ENCODE measurements at places on chromosomes 4 and X. TPM values are rescaled to one million over a fixed set of nuclear protein-coding genes. Genes with fewer than 3 reads are reported as not detected.

DNA sequence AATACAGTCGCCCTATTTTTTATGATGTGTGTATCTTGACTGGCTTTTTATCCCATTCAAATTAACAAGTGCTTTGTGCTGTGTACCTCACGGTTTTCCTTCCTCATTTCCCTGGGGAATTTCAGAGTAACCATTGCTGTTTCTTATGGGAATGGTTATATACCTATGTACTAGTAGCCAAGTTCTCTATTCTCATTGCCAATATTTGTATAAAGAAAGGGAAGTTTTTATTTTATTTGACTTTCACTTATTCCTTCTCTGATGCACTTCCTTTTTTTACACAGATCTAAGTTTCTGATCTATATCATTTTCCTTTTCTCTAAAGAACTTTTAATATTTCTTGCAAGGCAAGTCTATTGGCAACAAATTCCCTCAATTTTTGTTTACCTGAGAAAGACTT, 181.3 kb downstream of the SOWAHB start:
- DNase-seq = no peak

DNA sequence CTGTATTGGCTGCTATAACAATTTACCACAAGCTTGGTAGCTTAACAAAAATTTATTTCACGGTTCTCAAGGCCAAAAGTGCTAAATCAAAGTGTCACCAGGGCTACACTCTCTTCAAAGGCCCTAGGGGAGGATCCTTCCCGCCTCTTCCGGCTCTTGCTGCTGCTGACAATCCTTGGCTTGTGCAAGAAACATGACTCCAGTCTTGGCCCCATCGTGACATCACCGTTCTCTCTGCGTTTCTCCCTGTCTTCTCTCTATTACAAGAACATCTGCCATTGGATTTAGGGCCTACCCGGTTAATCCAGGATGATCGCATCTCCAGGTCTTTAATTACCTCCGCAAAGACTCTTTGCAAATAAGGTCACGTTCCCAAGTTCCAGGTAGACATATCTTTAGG, 10.4 kb upstream of the CLCN4 start:
- no peak for DNase-seq

ATP2B3 gene
- not detected for total RNA-seq

DNA sequence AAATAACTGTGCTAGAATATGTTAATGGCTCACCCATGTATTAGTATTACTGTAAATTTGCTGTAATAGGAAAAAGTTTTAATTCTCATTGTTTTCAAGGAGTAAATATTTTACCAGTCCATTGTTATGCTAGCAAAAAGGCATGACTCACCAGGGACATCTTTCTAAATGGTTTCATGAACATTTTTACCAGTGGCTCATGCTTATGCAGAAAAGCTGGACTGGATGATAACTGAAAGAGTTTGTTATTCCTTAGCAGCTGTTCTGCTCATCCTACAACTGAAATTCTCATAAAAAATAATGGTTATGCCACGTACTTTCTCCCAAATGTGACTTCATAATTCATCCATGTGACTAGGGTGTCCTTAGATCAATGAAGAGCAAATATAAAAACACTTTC, 111.9 kb upstream of the PCDH18 start:
- DNase-seq = no peak

GRCh38 chrX:83860846-83861245, at the start of gene CYLC1:
Gene CYLC1 (plus strand): TSS chrX:83861146. CDS start chrX:83861183, 37 bp downstream.
- DNase-seq = no peak

EGFL6 gene
- total RNA-seq = 5.0 TPM

GRCh38 chr4:67922697-67923096, 38.9 kb upstream of the TMPRSS11D start:
- no peak for DNase-seq

DNA sequence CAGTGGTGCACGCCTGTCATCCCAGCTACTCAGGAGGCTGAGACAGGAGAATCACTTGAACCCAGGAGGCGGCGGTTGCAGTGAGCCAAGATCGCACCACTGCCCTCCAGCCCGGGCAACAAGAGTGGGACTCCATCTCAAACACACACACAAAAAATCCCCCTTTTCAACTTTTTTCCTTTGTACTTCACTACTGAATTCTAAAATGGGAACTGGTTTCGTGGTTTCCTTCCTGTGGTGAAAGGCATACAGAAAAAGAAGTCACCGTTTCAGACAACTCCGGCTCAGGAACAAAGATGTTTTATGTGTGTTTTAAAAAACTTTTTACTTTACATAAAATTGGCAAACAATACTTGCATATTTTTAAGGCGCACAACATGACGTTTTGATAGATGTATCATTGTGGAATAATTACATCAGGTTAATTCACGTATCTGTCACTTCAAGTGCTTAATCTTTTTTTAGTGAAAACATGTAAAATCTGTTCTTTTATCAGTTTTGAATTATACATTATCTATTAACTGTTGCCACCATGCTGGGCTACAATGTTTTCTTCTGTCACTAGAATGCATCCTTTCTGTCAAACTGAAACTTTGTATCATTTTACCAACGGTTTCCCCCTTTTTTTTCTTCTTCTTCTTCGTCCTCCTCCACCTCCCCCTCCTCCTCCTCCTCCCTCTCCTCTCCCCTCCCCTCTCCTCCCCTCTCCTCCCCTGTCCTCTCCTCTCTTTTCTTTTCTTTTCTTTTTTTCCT, 186.0 kb downstream of the CRLF2 start:
- no peak for DNase-seq

GRCh38 chrX:132842460-132843238, 115.8 kb downstream of the HS6ST2 start:
- DNase-seq = no peak

- DNase-seq = no peak
Observed at GRCh38 chr4:54065282-54066087, 1.1 kb upstream of the CHIC2 start.

CHIC2 gene
- total RNA-seq = 15.2 TPM

USP17L13 gene
- total RNA-seq = not detected

DNA sequence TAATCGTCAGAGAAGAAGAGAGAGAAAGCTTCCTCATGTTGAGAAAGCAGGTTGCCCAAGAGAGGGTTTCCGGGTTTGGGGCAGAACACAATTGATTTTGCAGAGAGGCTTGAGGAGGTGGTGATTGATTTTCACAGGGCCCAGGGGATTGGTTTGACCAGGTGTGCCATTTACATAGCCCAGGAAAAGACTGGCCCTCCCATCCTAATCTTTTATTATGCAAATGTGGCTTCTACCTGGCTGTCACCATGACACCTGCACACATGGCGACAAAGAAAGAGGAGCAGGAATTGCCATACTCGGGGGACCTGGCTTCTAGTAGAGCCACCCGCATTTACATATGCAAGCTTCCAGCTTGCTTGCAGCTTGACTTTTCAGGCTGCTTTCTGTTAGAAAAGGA, 405.3 kb downstream of the PPP4R3C start:
- DNase-seq = no peak

EDNRA gene
- total RNA-seq = not detected

GRCh38 chr4:182625193-182625592, 292.0 kb downstream of the DCTD start:
- DNase-seq = no peak

DNA sequence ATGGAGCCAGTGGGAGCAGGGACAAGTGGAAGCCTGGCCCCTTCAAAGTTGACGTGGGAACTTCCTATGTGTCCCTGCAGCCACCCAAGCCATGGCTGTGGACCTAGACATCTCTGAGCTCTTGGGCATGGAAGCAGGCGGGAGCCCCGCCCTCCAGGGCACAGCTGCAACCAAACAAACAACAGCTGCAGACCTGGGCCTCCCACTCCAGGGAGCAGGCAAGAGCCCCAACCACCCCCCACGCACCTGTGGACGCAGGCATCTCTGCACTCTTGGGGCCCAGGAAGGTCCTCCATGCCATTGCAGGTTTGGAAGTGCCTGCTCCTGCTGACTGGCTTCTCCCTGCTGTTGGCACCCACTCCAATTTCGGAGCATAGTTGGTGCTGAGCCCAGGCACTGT, 118.6 kb downstream of the ZMAT1 start:
- DNase-seq = no peak

DNA sequence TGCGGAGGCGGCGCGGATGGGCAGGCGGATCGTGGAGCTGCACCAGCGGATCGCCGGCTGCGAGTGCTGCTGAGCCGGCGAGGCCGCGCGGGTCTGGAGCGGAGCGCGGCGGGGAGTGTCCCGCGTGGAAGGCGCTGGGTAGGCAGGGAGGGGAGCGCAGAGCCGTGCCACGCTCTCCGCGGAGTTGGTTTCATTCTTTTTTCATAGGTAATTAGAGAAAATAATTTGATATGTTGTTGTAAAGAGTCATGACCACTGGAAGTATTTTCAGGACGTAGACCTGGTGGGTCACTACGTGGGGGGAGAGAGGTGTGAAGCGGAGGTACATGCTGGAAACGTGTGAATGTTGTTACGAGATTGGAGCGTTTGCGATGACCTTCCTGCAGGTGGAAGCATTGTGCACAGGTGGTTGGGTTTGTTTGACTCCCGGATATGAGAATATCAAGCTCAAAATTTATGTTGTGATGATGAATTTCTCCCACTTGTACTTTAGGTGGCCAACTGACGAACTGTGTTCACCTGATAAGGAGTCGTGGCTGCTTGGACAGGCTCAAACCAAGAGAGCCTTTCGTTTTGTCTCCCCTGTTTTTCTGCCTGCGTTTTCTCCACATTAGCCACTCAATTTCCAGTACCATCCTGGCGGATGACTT, 19.1 kb upstream of the S100P start:
- DNase-seq = no peak

NRK gene
- not detected for total RNA-seq

DMP1 gene
- total RNA-seq = not detected

UGT2B10 gene
- total RNA-seq = not detected

DNA sequence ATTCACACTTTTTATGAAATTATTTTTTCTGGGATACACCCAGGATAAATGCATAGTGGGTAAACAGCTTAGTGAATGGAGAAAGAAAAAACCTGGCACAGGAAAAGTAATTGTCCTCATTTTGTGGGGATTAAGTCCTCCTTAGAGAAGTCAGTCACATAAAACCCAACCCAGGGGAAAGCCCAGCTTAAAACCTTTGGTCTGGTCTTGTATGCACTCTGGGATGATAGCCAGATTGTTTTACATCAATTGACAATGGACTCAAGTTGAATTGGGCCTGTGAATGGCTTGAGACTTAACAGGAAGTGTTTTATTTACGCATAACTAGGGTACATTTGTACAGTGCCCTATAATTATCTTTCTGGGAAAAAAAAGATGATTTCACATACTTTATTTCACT, 561.3 kb upstream of the GRIA3 start:
- no peak for DNase-seq

- no peak for DNase-seq
Observed at GRCh38 chr4:24754571-24754970, 40.8 kb upstream of the SOD3 start.

THAP9 gene
- total RNA-seq = 3.0 TPM

DNA sequence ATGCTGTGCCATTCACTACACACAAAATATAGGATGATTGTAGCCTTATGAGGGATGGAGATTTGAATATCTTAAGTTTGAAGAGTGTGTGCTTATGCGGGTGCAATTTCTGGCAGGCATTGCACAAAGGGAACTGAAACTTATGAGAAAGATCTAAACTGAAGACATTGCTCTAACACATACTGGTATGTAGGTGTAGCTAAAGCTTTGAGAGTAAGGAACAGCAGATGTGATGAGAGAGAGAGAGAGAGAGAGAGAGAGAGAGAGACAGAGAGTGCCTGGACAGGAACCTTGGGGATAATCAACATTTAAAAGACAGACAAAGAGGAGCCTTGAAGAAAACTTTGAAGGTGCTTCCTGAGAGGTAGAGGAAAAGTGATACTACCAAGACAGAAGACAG, 379.7 kb downstream of the SPRY1 start:
- DNase-seq = no peak

DNA sequence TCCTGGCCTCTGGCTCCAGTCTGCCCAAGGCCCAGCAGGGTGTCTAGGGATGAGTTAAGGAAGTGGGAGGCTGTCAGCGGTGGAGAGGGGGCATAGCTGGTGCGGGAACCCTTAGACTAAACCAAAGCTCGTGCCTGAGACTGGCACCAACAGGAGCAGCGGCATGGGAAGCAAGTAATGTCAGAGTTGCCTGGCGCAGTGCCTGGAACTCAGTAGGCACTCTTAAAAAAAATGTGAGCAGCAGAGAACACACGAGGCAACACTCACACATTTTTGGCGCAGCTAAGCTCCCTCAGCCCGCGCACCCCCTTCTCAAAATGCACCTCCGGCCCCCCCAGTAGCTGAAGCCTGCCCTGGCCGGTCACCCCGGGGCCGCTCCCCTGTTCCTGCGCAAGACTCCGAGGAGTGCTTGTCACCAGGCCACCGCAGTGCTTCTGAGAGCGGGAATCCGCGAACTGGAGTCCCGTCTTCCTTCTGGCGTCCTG, 583 bp downstream of the GABRE start:
- DNase-seq = no peak

GRCh38 chr4:34193451-34194154, 2050.7 kb downstream of the ARAP2 start:
- no peak for DNase-seq

HAUS7 gene
- total RNA-seq = 70.6 TPM

PDLIM3 gene
- total RNA-seq = not detected

DNA sequence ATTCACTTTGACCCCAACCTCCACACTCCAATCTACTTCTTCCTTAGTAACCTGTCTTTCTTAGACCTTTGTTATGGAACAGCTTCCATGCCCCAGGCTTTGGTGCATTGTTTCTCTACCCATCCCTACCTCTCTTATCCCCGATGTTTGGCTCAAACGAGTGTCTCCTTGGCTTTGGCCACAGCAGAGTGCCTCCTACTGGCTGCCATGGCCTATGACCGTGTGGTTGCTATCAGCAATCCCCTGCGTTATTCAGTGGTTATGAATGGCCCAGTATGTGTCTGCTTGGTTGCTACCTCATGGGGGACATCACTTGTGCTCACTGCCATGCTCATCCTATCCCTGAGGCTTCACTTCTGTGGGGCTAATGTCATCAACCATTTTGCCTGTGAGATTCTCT, 344 bp downstream of the OR13H1 start:
- DNase-seq = no peak

DNA sequence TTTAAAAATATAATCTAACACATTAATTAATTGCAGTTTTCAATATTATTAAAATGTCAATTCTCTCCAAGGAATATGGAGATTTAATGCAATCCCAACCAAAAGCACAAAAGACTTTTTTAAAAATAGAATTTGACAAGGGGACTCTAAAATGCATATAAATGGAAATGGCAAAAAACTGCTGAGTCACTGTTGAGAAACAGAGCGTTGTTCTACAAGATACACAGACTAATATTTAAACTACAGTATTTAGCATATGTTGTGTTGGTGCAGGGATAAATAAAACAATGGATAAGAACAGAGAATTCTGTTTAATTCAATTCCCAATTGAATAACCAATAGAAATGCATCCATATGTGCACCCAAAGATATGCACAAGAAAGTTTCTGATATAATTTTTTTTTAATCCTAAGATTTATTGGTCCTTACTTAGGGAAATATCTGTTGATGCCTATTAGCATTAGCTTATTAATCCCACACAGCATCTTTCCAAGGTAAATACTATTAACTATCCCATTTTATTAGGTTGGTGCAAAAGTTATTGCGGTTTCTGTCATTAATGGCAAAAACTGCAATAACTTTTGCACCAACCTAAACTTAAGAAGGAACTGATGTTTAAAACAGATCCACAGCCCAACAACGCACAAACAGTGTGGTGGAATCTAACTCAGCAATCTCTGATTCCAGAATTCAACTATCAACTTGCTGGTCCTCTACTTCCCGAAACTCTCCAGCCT, 86.8 kb upstream of the VEGFC start:
- DNase-seq = no peak

GRCh38 chrX:1093121-1093520, 119.3 kb downstream of the CRLF2 start:
- peak; percentile 66 for DNase-seq

Measured in natural killer cell treated with Interleukin-12 subunit alpha and Interleukin-12 subunit beta and Interleukin-15 and Interleukin-18, amount 100 ng/mL, for 72 hours (primary cell).